ENCODE measurements at places on chromosomes 3 and 15.

GRCh38 chr3:17935222-17935621 lies 192.8 kb upstream of the TBC1D5 start:
- no peak for DNase-seq

DNA sequence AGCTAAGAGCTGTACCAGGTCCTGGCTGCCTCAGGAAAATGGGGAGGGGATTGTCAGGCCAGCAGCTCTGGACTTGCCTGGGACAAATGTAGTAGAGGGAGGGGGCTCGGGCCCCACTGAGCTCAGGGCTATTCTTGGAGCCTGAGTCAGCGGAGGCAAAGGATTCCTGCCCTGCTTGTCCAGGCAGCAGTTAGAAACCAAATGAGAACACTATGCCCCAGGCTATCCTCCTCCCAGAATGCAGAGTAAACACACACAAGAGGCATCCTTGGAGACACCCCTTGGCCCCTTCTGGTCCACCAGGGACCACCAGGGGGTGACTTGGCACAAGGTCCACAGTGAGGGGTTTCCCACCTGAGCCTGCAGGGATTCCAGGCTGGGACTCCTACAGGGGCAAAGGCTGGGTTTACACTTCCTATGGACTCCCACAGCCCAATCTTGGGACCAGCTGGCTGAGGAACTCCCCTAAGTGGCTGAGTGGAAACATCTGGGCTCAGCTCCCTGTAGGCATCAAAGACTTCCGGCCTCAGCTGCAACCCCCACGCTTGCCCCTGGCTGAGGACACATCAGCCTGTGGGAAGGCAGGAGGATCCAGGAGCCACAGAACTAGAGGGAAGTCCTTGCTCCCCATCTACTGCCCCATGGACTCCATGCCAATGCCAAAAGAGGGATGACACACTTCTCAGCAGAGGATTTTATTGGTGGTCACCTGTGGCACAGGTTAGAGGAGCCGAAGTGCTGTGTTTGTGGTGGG lies 3.4 kb upstream of the COL7A1 start:
- DNase-seq = no peak

DNA sequence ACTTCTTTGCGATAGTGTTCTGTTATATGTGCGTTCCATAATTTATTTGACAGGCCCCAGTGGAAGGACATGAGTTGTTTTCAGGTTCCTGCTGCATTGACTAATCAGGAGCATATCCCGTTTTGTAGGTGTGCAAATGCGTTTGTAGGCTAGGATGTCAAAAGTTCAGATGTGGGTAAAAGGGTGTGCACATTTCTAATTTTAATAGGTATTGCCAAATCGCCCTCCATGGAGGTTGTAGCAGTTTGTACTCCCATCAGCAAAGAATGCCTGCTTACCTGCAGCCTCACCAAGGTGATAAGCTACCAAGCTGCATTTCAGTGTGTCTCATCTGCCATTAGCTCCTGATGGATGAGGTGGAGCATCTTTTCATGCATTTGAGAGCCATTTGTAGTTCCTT lies 36.3 kb downstream of the KLF13 start:
- DNase-seq = no peak

DNA sequence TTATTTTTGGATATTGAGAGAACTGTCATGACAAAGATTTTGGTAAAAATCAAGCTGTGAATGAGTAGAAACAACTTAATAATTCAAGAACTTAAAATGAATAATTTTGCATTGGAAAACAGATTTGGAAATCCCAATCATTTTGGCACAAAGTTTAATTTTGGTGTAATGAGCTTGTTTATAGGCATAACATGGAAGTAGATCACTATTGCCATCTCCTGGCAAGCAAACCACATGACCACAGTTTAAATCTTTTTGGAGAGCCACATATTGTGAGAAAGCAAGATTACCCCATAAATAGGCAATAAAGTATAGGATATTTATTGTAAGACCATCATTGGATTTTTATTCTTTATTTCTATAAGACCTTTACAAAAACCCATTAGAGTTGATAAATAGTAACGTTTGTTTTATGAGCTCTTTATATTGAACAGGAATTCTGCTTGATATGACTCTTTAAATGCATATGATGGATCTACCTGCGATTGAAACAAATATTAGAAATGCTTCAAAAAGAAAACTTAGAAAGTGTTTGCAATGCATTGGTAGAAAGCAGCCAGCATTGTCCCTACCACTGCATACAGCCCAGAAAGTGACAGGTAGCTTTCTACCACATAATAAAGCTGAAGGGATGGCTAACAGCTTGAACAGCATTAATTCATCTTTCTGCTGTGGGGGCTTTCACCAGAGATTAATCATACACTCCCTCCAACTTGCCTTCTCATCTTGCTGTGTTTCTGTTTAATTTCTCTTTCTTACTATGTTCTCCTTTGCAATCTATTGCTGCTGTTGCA lies 766.8 kb downstream of the TBL1XR1 start:
- DNase-seq = no peak

DNA sequence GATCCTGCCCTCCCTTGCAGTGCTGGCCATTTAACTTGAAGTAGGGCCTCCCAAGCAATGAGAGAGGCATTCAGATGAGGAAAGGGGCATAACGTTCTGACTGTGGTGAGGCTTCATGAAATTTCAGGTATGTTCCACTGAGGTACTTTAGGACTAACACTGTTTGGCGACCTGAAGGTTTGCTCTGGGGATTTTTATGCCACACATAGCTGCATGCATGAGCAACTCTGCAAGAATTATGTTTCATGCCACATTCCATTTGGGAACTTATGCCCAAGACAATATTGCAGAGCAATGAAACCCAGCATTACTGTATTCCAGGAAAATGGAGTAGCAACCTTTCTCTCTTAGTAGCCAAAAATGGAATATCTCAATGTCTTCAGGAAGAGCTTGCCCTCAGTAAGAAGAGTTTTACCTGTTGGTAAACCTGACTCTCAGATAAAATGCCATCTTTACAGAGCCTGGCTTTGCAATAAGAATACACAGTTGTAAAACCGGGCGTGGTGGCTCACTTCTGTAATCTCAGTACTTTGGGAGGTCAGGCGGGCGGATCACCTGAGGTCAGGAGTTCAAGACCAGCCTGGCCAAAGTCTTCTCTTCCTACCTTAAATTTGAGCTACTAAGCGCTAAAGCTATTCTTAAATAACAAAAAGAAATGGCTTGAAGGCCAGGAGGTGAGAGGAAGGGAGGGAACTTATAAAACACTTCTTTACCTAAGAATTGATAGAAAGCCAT lies 16.7 kb upstream of the TBL1XR1 start:
- no peak for DNase-seq

- DNase-seq = no peak
Observed at GRCh38 chr15:81410318-81410753, 36.3 kb upstream of the TMC3 start.

DNA sequence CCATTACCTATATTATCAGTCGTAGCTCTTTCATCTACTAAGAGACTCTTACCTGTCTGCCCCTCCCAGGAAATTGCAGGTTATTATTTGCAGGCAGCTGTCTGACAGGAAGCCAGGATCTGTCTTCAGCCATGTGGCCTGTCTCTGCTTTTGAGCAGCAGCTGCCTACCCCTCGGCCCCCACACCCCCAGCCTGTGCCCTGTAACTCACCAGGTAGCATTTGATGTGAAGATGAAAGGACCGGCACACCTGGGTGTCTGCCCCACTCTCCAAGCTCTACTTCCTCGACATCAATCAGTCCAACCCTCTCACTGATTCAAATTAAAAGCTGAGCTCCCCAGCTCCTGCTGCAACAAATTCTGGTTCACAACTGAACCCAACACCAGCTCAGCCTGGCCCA lies 197.2 kb upstream of the CTNNB1 start:
- no peak for DNase-seq

DNA sequence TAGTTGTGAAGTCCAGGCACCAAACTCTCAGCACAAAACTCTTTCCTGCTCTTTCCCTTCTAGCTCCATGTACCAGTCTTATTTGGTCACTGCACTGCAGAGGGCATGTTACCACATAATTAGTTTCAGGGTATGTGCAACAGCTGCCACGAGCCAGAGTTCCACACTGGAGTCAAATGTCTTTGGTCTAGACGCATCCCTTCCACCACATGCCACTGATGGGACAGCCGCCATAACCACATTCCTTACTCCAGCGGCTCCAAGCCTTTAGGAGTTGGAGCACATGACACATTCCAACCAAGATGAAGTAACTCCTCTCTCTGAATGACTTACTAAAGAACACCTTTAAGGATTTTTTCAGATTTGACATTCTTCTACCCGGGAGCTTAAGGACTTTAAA lies 153.4 kb downstream of the ERC2 start:
- no peak for DNase-seq

- no peak for DNase-seq
Observed at GRCh38 chr15:61032600-61033286, 196.4 kb downstream of the RORA start.

GRCh38 chr15:72800833-72801481 lies 17.4 kb upstream of the ADPGK start:
- DNase-seq = no peak

- DNase-seq = no peak
Observed at GRCh38 chr3:59895972-59896371, 846.1 kb upstream of the CFAP20DC start.

DNA sequence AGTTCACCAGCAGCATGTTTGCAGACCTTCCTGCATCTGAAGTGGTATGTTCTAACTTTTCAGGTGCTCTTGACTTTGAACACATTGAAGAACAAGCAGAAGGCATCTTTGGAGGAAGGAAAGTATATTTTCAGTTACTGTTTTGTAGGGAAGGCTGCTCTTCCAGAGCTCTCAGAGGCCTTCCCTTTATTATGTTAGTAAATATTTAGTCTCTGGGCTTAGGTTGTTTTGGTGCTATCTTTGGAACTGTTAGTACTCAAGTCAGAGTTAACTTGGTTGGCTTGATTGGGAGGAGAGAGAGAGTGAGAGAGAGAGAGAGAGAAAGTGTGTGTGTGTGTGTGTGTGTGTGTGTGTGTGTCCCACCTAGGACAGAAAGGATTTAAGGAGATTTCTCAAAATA lies 188.2 kb downstream of the ITPR1 start:
- DNase-seq = no peak

DNA sequence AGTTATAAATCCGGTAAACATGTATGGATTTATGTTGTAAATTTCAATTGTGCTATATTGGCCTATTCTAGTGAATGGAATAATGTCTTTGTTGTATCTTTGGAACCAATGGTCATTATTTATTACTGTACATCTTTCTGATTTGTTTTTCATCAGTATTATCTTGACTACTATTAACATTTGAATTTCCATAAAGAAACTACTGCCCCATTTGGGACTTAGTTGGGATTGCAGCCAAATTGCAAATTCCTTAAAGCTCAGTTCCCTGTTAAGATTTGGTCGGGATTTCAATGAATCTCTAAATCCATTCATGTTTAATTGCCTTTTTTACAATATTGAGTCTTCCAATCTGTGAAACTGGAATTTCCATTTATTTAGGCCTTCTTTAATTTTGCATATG lies 822.4 kb upstream of the CADM2 start:
- no peak for DNase-seq

GRCh38 chr3:58776231-58776630 lies 109.7 kb upstream of the FAM3D start:
- DNase-seq = no peak

GRCh38 chr3:38268522-38268921 lies 2.9 kb downstream of the SLC22A13 start:
- no peak for DNase-seq

- DNase-seq = no peak
Observed at GRCh38 chr3:33089515-33089914, 7.4 kb downstream of the GLB1 start.

GRCh38 chr15:90393040-90393439 lies 5.0 kb downstream of the IQGAP1 start:
- no peak for DNase-seq

DNA sequence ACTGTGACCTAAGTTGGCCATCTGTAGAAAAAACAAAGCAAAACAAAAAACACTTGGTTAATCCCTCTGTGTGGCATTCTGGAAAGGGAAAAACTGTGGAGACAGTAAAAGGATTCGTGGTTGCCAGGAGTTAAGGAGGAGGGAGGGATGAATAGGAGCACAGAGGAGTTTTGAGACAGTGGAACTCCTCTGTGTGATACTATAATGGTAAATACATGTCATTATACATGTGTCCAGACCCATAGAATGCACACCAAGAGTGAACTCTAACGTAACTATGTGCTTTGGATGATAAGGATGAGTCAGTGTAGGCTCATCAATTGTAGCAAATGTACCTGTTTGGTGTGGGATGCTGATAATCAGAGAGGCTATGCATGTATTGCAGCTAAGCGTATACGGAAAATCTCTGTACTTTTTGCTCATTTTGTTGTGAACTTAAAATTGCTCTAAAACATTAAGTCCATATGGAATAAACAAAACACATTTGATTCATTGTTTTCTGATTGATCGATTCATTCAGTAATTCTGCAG lies 33.4 kb downstream of the RAP2B start:
- DNase-seq = no peak

- DNase-seq = peak; percentile 16
Observed at GRCh38 chr3:151468284-151468917, 7.5 kb upstream of the IGSF10 start.

DNA sequence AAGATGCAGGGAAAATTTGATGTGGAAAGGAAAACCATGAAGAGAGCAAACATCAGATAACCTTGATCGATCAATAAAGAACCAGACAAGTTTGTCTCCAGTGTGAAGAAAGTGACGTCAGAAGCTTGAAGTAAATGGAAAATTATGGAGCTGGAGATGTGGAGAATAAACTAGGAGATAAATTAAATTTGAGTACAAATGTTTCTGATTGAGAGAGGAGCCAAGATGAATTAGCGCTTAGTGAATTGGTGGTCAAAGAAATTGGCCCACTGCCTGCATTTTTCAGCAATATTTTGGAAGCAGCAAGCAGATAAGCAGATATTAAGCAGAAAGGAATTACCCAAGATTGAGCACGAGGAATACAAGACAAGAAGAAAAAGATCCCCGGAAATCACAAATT lies 567.3 kb upstream of the ZNF385D start:
- no peak for DNase-seq

DNA sequence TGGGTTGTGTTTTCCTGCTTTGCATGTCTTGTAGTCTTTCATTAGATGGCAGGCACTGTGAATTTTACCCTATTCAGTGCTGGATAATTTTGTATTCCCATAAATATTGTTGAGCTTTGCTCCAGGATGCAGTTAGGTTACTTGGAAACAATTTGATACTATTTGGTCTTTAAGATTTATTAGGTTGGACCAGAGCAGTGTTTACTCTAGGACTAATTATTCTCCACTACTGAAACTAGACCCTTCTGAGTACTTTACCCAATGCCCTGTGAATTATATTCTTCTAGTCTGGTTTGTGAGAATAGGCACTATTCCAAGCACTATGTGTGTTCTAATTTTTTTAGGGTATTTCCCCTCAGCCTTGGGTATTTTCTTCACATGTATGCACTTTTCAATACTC lies 37.8 kb upstream of the TASOR start:
- no peak for DNase-seq

All from stimulated activated effector memory CD8-positive, alpha-beta T cell treated with anti-CD3 and anti-CD28 coated beads, Interleukin-12 subunit alpha, Interleukin-12 subunit beta, amount 100 ng/mL, for 72 hours (primary cell).